ENCODE measurements at places on chromosomes 11 and 22. TPM values are rescaled to one million over a fixed set of nuclear protein-coding genes. Genes with fewer than 3 reads are reported as not detected.
A peak's percentile ranks its signal among the peaks of the same experiment; 100 is the strongest.

DNA sequence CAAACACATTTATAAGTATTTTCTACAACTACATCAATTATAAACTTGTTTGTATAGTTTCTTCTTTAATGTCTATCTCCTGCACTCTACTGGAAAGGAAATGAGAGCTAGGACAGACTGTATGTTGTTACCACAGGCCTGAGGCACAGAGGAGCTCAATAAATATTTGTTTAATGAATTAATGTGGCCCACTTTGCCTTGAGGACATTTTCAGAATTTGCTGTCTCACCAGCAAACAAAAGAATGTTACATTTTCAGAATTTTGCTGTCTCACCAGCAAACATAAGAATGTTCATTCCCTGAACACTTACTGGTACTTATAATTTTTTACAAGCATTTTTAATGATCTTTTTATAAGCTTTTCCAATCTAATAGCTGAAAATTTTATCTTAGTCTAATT, 41.9 kb upstream of the WNT7B start:
- no peak for DNase-seq
- H3K27me3 ChIP-seq: no peaks in the 10 kb centered on the region
- H3K36me3 ChIP-seq: no peaks in the 10 kb centered on the region
- no peak overlapping the region for H3K4me3 ChIP-seq
- no peak overlapping the region for H3K27ac ChIP-seq

- H3K4me3 ChIP-seq: no peak overlapping the region
- H3K27me3 ChIP-seq: no peaks in the 10 kb centered on the region
- no peaks in the 10 kb centered on the region for H3K4me1 ChIP-seq
- no peak for DNase-seq
Observed at GRCh38 chr11:61035526-61035835, 64.0 kb downstream of the CD6 start.

- H3K27ac ChIP-seq: peak overlapping the region; percentile 92
- H3K4me1 ChIP-seq: peaks cover 20% of the 10 kb centered on the region
- no peaks in the 10 kb centered on the region for H3K27me3 ChIP-seq
- peak overlapping the region; percentile 96 for H3K4me3 ChIP-seq
- no peaks in the 10 kb centered on the region for H3K36me3 ChIP-seq
Observed at GRCh38 chr11:2885017-2885677, 428 bp downstream of the CDKN1C start.

DNA sequence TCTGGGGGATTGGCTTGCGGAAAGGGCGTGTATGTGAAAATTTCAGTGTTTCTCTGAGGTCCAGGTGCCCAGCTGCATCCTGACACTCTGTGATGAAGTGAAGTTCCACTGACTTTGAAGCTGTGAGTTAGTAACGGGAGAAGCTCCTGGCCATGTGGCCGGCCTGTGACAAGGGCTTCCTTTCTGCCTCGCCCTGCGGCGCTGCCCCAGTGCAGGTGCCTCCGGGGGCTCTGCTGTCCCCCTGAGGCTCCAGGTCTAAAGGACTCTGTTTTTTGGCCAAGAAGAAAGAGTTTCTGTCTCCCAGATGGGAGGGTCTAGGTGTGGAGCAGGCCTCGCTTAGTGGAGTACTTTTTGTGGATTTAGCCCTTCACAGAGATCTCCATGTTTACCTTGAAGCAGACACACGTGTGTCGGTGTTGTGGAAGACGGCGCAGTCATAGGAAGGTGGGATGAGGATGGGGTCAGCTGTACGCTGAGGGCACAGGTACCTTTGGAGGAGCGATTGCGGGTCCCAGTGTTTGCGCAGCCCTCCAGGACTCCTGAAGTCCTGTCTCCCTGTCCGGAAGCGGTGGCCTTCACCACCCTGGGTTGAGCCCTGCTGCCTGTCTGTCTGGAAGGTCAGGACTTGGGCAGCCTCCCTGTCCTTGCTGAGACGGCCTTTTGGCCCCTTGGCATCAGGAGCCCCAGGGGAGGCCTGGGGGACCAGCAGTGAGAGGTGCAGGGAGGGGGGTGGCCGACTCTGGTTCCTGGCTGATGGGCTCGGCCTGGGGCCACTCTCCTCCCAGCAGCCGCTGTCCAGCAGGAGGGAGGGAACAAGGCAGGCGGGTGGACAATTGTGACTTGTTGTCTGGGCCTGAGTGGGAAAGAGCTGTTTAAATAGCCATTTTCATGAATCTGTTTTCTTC, 1249.3 kb downstream of the BRD1 start:
- no peak overlapping the region for H3K4me3 ChIP-seq
- H3K36me3 ChIP-seq: no peaks in the 10 kb centered on the region
- DNase-seq: no peak
- H3K4me1 ChIP-seq: peaks cover 12% of the 10 kb centered on the region
- H3K27ac ChIP-seq: no peak overlapping the region
- H3K27me3 ChIP-seq: peaks cover 26% of the 10 kb centered on the region

- no peak overlapping the region for H3K27ac ChIP-seq
- no peaks in the 10 kb centered on the region for H3K4me1 ChIP-seq
- DNase-seq: no peak
- H3K36me3 ChIP-seq: no peaks in the 10 kb centered on the region
- no peak overlapping the region for H3K4me3 ChIP-seq
Observed at GRCh38 chr11:46210133-46210636, 67.3 kb upstream of the CREB3L1 start.

DNA sequence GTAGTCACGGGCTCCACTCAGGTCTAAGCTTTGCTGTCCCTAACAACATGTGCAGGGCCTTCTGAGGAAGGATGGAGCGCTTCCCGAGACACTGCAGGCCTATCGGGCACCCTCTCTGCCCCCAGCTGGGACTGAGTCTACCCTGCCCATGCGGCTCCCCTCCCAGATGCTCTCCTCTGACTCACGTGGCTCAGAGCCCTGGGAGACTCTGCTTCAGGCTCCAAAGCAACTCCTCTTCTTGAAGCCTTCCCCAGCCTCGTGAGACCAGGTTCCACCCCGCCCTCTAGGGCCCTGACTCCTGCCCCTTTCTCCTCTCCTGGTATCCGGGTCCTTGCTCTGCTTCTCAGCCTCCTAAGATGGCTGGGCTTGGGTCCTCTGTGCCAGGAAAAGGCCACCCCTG, 28.4 kb upstream of the ARFGAP3 start:
- no peaks in the 10 kb centered on the region for H3K27me3 ChIP-seq
- no peak overlapping the region for H3K27ac ChIP-seq
- no peak for DNase-seq
- no peaks in the 10 kb centered on the region for H3K36me3 ChIP-seq

GRCh38 chr11:79393362-79394043, 47.3 kb downstream of the TENM4 start:
- no peaks in the 10 kb centered on the region for H3K36me3 ChIP-seq
- peak; percentile 80 for DNase-seq
- no peak overlapping the region for H3K4me3 ChIP-seq

Gene ANKK1
- total RNA-seq: not detected

Gene SLC22A25
- total RNA-seq: 3.9 TPM

Gene CFAP300
- total RNA-seq: 1.5 TPM

Gene RAC2
- 10.5 TPM for total RNA-seq

Gene FAM227A
- 2.9 TPM for total RNA-seq

Gene NAALADL1
- 0.76 TPM for total RNA-seq

Data from hepatocyte (in vitro differentiated cells).